ENCODE measurements at places on chromosomes 3 and 15.

GRCh38 chr3:146612015-146612414, 6.9 kb upstream of the PLSCR5 start:
- no peak for DNase-seq

- DNase-seq: no peak
These were observed 247.5 kb upstream of the MRPL3 start for GRCh38 chr3:131750256-131750655.

DNA sequence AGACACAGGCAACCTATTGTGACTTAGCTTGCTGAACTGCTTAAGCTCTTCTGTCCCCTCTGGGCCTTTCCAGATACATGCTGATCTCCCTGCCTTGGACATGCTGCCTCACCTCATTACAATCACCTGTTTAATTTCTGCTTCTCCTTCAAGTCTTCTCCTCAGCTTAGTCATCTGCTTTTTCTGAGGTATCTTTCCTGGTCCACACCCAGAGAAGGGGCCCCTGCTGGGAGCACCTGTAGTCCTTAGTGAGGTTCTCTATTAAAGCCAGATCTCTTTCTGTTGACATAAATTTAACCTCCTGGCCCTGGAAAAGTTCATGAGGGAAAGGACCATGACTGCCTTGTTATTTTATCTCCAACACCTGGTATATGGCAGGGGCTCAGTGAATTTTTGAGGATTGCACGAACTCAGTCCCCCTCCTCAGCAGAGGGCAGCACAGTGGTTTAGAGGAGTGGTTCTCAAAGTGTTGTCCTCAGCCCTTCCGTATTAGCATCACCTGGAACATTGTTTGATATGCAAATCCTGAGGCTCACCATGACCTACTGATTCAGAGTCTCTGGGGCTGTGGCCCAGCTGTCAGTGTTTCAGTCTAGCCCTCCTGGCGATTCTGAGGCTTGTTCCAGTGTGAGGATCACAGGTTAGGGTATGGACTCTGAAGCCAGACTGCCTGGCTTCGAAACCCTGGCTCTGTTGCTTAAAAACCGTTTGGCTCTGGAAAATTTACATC, 12.7 kb downstream of the COL6A6 start:
- no peak for DNase-seq

DNA sequence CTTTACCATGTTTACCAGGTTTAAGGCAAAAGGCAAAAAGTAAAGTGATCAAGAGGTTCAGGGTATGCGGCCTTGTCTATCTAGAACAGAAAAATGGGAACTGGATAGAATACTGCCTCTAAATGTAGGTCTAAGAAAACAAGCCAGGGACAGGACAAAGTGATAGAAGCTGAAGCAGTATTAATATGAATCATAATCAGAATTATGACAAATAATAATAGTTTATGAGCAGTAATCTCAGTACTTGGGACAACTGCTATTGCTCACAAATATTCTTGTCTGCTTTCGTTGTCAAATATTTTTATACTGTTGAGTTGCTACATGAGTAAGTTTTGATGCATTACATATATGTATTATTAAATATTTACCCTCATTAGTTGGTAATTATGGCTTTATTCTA, 356.9 kb upstream of the RBMS3 start:
- DNase-seq: no peak

DNA sequence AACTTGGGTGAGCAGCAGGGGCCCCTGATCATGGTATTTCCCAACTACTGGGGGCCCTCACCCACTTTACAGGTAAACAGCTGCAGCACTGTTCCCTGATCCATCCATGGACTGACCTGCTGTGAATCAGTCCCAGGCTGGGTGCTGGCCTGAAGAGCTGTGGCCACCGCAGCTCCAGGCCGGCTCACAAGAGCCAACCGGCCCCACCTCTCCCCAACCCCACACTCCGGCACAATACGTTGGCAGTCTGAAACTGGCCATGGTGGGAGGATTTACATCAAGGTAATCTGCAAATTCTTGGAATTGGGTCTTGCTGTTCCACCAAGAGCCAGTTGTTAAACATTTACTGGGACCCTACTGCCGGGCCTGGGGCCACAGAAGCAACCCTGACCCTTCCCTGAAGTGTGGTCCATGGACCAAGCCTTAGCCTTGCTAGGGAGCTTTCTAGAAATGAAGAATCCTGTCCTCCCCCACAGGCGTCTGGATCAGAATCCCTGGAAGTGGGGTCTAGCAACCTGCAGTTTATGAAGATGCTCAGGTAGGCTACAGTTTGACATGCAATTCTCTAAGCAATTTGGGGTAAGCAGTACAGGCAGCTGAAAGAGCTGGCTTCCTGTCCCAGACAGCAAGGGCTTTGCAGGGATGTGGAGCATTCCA, 3.7 kb downstream of the SLC6A20 start:
- no peak for DNase-seq

DNA sequence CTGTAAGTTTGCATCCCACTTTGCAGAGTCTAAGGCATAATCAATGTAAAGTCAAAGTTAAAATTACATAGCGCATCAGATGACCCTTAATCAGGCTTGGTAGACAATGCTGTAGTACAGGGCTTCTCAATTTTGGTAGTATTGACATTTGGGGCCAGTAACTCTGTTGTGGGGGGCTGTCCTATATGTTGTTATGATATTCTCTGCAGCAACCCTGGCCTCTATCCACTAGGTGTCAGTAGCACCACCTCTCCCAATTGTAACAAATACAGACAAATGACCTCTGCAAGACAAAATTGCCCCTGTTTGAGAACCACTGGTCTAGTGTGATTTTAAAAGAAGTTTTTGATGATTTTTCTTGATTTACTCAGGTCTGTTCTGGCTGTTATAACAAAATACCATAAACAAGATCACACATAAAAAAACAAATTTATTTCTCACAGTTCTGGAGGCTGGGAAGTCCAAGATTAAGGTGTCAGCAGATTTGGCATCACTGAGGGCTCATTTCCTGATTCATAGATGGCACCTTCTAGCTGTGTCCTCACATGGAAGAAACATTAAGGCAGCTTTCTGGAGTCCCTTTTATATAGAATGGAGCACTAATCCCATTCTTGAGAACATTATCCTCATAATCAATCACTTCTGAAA, 37.6 kb upstream of the SLC9A9 start:
- DNase-seq: peak; percentile 39

DNA sequence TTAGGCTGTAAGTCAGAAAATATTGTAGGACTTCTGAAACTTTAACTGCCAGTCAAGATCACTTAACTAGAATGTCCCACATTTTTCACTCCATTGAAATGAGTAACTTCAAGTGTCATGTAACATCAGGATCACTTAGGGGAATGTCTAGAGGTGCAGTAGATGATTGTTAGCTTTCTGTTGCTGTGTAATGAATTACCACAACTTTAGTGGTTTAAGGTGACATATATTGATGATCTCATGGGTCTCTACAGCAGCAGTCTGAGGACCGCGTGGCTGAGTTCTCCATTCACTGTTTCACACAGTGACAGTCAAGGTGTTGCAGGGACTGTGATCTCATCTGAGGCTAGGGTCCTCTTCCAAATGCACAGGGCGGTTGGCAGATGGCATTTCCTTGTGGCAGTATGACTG, 82.7 kb downstream of the SLC25A26 start:
- DNase-seq: peak; percentile 69

DNA sequence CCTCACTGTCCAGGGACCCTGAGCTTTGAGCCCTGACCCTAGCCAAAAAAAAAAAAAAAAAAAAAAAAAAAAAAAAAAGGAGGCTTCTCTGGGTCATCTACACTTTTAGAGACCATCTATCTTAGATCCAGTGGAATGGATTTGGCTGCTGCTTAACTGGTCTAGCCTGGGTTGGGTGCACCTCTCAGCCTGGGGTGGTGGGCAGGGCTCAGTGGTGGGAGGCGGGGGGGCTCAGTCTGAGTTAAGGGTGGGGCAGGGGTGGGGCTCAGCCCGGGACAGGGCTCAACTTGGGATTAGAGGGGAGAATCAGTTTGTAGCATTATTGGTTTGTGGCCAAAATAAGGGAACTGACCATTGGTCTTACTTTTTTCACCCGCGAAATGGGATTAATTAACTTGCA, 139.2 kb downstream of the TPRA1 start:
- no peak for DNase-seq

DNA sequence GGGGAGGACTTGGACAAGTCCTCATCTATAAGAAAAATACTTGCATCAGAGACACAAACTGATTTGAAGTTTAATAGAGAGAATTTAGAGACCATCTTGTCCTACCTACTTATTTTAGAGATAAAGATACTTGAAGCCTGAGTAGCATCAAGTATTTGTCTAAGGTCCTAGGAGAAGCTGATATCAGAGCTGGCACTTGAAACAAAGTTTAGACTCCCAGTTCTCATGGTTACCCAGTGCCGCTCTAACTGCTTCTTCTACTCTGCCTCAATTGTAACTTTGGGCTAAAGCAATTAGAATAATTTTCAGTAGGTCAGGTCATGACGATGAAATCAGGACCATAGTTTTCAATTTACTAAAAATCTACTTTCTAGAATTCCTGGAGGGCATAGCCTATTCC, 123.9 kb upstream of the CADPS start:
- no peak for DNase-seq

GRCh38 chr3:83835040-83835439, 1123.7 kb upstream of the CADM2 start:
- no peak for DNase-seq

- DNase-seq: peak; percentile 18
These were observed 651 bp downstream of the UBA3 start for GRCh38 chr3:69079269-69080159.

GRCh38 chr3:9415485-9416138, 18.2 kb downstream of the SETD5 start:
- DNase-seq: no peak

DNA sequence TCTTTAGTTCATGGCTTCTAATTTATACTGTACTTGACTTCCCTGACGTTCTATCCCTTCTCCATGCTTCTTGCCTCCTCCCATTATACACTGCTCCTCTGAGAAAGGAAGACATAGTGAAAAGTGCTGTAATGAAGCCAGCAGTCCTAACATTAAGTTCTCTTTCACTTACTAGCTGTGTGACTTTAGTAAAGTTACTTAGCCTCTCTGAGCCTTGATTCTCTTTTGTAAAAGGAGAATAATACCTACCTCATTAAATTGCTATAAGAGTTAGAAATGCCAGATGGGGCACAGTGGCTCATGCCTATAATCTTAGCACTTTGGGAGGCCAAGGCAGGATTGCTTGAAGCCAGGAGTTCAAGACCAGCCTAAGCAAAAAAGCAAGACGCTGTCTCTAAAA, 18.8 kb upstream of the IGF2BP2 start:
- no peak for DNase-seq

- no peak for DNase-seq
These were observed 26.3 kb downstream of the ESYT3 start for GRCh38 chr3:138460536-138461205.

DNA sequence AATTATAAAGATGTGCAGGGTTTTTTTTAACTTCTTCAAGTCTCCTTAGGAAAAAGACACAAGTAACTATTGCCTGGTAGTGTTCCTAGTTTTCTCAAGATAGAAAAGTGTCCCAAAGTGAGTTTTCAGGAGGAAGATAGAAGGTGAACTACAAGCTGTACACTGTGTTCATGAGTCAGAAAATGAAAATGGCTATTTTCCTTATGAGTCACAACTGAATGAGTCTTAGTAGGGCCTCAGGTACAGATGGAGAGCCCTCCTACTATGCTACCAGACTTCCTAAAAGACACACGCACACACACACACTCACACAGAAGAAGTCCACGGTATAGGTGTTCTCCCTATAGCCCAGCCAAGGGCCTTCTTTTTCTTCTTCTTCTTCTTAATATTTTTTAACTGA, 3.1 kb downstream of the MYO1E start:
- DNase-seq: no peak

DNA sequence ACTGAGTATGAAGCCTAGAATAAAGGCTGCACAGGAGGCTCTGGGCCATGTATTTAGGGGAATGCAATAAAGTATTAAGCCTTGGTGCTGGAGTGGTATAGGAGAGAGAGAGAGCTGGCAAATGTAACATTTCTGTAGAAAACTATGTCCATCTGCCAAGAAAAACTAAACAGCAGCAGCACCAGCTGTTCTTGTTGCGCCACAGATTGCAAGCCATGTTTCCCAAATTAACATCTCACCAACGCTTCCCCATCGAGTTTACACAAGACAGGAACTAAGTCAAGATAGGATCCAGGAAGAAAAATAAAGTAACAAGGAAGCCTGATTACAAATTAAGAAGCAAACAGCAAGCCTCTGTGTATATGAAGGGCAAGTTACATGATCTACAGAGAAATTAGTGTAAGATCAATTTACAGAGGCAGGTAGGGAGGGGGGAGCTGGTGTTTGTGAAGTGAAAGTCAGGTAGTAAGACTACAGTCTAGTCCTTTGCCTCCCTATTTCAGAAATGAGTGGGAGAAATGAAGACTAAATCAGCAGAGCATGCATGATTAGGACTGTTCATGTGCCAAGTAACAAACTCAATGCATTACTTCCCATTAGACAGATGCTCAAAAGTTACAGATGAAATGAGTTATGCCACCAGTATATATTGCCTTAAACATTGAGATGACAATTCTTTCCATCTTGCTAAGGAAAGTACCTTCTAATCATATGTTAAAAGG, 900.5 kb downstream of the EPHA3 start:
- DNase-seq: no peak

- DNase-seq: no peak
These were observed 225.7 kb upstream of the PPP2R3A start for GRCh38 chr3:135739779-135740178.

- no peak for DNase-seq
These were observed 1364.6 kb upstream of the EPHA6 start for GRCh38 chr3:95449841-95450240.

All from CD4-positive, alpha-beta T cell treated with Interleukin-15 for 4 hours (primary cell).